ENCODE measurements at places on chromosomes 16 and 17.

GRCh38 chr17:74274060-74274708, at the start of gene DNAI2:
DNAI2 (plus strand) TSS chr17:74274234; CDS start chr17:74281818, 7,584 bp downstream.
- DNase-seq: no peak

DNA sequence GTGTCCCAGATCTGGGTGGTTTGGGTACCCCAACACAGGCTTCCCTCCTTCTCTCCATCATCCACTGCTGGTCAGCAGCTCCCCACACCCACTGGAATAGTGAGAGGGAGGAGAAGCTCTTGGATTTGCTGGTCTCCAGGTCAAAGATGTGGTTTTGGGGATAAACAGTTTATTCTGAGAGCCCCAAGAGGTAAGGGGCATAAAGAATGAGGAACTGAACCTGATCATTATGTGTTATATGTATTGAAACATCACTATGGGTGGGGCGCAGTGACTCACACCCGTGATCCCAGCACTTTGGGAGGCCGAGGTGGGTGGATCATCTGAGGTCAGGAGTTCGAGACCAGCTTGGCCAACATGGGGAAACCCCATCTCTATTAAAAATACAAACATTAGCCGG, 3.9 kb downstream of the DPEP2 start:
- DNase-seq: no peak

GRCh38 chr16:23996258-23996955, 160.6 kb downstream of the PRKCB start:
- no peak for DNase-seq

DNA sequence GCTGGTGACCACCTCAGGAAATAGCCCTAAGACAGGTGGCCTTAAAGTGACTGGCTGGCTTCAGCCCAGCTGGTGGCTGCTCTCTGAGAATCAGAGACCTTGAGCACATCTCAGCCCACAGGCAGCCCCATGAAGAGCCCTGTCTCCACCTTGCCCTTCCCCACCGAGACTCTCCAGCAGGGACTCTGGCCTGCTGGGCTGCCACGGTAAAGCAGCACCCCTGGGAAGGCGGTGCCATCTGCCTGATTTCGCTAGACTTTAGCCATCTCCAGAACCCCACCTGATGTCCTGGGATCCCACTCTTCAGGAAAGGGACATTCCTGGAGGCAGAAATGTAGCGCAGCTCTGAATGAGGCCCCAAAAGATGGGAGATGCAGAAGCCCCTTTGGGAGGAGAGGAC, 45.2 kb upstream of the LGALS9 start:
- no peak for DNase-seq

DNA sequence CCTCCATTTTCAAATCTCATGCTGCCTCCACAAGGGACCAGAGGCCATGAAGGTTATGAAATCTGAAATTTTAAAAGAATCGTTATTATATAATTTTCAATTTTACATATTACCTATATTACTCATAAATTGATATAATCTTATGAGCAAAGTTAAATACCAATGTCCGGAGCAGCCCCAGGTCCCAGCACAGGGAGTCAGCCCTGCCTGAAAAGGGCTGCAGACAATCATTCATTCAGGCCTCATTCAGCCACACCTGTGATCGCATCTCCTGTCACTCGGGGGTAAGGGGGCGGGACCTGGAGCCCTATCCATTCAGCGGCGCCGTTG, 172.5 kb downstream of the AHSP start:
- no peak for DNase-seq

DNA sequence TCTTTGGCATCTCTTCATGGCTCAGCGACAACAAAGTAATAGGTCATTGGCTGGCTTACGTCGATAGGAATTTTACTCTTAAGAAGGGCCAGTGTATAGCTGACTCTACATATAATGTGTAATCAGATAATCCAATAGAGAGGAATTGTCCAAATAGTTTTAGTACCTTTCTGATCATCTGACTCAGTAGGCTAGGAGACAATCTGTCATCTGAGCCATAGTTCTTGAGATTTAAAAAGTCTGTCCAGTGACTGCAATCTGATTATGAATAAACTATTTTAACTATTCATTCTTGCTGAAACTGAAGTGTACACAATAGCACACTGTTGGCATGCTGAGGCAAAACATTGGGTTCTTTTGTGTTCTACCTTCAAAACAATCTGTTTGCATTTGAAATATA, 21.4 kb upstream of the NOL11 start:
- no peak for DNase-seq

DNA sequence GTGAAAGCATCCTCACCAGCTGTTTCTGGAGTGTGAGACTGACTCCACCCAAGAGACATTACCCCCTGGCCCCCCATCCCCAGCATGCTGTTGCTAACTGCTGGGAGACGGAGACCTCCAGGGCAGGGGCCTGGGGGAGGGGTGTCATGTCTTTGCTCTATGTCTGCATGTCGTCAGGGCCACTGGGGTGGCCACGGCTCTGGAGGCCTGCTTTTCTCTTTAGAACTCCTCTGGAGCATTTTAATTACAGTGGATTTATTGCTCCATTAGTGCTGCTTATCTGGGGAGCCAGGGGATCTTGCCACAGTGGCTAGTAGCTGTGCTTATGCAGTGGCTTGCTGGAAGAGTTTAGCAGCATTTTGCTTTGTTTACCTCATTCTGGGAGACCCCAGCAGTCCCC, 32.3 kb downstream of the CLEC16A start:
- no peak for DNase-seq
